ENCODE measurements at places on chromosomes 1 and 21. TPM values are rescaled to one million over a fixed set of nuclear protein-coding genes. Genes with fewer than 3 reads are reported as not detected.
A peak's percentile ranks its signal among the peaks of the same experiment; 100 is the strongest.

DNA sequence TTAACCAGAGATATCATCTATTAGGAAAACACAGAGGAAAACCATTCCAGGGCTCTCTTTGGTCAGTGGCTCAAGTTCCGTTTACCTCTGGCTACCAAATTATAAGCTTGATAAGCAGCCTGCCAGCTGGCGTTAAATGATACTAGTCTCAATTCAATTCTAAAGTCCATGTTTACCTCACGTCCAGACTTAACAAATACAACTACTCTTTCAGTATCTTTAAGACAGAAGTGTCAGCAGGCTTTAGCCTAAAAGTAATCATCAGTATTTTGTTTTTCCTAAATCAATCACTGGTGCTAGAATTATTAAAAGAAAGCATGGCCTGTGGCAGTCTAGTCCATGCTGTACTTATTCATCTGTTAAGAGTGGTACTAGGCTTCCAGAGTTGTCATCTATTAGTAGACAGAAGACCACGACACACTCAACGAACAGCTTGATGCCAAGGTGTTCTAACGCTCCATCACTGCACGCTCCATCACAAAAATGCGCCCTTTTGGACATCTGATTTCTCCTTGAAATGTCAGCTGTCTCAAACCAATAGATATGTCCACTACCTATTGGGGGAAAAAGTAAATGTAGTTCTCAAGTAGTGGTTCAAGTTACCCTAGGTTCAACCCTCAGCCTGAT is 1.5 kb downstream of the IVNS1ABP start:
- H3K4me3 ChIP-seq, result peak overlapping the region; percentile 92
- peaks cover 57% of the 10 kb centered on the region for H3K36me3 ChIP-seq
- H3K27me3 ChIP-seq, result no peaks in the 10 kb centered on the region
- H3K27ac ChIP-seq, result peak overlapping the region; percentile 98

- peaks cover 16% of the 10 kb centered on the region for H3K27me3 ChIP-seq
- no peak overlapping the region for H3K27ac ChIP-seq
- DNase-seq, result no peak
Observed at GRCh38 chr1:115545791-115546733, 95.7 kb upstream of the VANGL1 start.

SPRR2A gene
- not detected for total RNA-seq

GRCh38 chr1:225146478-225146877 is 217.0 kb downstream of the DNAH14 start:
- H3K36me3 ChIP-seq, result peaks cover 4% of the 10 kb centered on the region
- no peak for DNase-seq
- H3K4me3 ChIP-seq, result no peak overlapping the region
- no peak overlapping the region for H3K27ac ChIP-seq

DNA sequence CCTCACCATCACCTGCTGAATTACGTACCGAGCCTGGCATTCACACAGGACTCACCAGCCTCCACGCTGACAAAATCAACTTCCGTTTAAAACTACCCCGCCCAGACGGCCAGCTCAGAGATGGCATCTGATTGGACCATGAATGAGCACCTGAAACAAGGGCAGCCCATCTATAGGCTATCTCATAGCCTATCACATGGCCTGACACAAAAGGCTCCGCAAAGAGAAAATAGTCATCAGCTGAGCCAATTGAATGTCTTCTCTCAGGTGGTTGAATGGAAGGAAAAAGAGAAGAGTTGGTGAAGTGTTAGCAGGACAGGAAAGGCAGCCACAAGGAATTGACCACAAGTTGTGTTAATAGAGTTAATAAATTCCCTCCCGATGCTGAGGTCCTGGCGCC is 50.6 kb upstream of the ZC3H12A start:
- no peak for DNase-seq
- H3K27ac ChIP-seq, result no peak overlapping the region
- no peaks in the 10 kb centered on the region for H3K36me3 ChIP-seq
- H3K4me1 ChIP-seq, result peaks cover 3% of the 10 kb centered on the region
- H3K27me3 ChIP-seq, result peaks cover 19% of the 10 kb centered on the region

DNA sequence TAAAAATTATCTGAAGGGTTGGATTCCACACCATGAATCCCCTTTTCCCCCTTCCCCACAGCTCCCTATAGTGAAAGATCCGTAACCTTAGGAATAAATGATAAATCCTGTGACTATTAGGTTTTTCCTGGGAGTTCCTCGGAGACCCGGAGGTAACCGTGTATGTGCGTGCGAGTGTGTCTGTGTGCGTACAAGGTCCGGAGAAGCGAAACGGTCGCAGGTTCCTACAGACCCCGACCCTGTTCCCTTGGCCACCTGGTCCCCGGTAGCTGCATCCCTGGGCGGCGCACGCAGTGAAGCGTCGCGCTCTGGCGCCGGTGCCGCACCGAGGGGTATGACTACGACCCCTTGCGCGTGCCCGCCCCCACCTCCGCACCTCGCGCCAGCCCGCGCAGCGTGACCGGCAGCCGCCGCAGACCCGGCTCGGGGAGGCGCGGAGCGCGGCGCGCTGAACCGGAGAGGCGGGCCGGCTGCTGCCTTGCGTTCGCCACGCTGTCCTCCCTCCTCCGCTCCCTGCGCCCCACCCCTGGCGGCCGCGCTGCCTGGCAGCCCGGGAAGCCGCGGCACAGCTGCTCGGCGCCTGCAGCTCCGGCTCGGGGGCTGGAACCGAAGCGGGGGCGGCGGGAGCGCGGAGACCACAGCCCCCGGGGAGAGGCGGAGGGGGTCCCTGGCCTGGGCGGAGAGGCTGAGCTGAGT is at the start of gene AK5:
AK5 (plus strand) TSS at position 529 of the 696 bp plus-strand sequence. CDS start 295 bp downstream, outside the sequence.
- no peaks in the 10 kb centered on the region for H3K36me3 ChIP-seq
- DNase-seq, result no peak
- peaks cover 8% of the 10 kb centered on the region for H3K27me3 ChIP-seq
- H3K4me3 ChIP-seq, result peak within 1 kb of the TSS; percentile 59
- H3K4me1 ChIP-seq, result peaks cover 27% of the 10 kb centered on the region
- H3K27ac ChIP-seq, result no peak within 1 kb of the TSS

DPT gene
- total RNA-seq, result not detected

- H3K36me3 ChIP-seq, result peaks cover 19% of the 10 kb centered on the region
- DNase-seq, result no peak
- no peaks in the 10 kb centered on the region for H3K27me3 ChIP-seq
- peak overlapping the region; percentile 30 for H3K27ac ChIP-seq
Observed at GRCh38 chr1:43975249-43975961, 645 bp downstream of the ATP6V0B start.

DNA sequence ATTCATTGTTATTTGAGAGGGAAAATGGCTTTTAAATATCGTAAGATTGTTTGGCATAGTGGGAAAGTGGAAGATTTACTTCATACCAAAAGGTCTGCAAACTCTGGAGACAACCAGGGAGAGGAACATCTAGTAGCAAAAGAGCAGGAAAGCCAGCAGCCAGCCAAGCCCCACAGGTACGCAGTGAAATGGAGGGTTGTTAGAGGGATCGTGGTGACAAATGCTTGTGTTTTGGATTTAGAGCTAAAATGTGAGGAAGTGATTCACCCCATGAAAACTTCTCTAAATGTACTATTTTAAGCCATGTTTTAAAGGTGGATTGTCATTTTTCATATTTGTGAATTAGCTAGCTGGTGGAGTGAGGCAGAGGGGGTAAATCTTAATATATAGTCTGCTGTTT is 69.3 kb downstream of the RPS6KC1 start:
- H3K4me1 ChIP-seq, result peaks cover 5% of the 10 kb centered on the region
- no peaks in the 10 kb centered on the region for H3K27me3 ChIP-seq
- no peak overlapping the region for H3K27ac ChIP-seq
- H3K36me3 ChIP-seq, result no peaks in the 10 kb centered on the region
- no peak for DNase-seq

NEK2 gene
- total RNA-seq, result 25.2 TPM

DNA sequence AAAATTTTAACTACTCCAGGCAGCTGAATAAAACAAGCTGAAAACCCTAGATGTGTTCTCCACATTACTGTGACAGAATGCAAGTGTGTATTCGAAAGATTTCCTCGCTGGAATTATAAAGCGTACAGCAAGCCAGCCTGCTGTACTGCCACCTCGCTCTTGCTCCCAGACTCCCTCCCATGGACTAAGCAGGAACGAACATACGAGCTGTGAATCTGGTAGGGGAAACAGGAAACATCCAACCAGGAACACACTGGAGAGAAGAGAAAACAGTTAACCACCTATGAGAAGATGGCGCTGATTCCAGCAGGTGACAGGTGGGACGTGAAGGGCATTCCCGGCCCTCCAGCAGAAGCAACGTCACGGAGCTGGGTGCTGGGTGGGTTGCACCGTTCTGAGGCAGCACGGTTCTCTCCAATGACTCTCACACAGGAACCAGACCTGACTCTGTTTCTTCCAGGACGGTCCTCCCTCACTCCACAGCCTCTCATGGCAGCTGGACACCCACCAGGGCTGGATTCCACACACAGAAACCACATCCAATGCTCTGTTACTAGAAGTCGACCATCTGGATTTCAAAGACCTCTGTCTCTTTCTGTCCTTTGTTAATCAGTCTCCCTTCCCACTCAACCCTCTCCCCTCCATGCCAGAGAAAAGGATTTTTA is 219.2 kb downstream of the RERE start:
- no peak for DNase-seq
- no peaks in the 10 kb centered on the region for H3K36me3 ChIP-seq
- H3K4me1 ChIP-seq, result peaks cover 27% of the 10 kb centered on the region
- H3K27ac ChIP-seq, result no peak overlapping the region
- no peak overlapping the region for H3K4me3 ChIP-seq

C1QC gene
- total RNA-seq, result not detected

GRCh38 chr1:245480393-245481120 is 325.8 kb downstream of the KIF26B start:
- DNase-seq, result no peak
- no peak overlapping the region for H3K4me3 ChIP-seq
- peaks cover 13% of the 10 kb centered on the region for H3K27me3 ChIP-seq
- no peaks in the 10 kb centered on the region for H3K4me1 ChIP-seq

- no peak overlapping the region for H3K4me3 ChIP-seq
- peaks cover 27% of the 10 kb centered on the region for H3K36me3 ChIP-seq
- H3K4me1 ChIP-seq, result peaks cover 15% of the 10 kb centered on the region
- no peak for DNase-seq
Observed at GRCh38 chr1:17409391-17409811, 30.1 kb downstream of the RCC2 start.

GRCh38 chr1:158002631-158003405 is 9.4 kb downstream of the KIRREL1 start:
- peaks cover 3% of the 10 kb centered on the region for H3K27me3 ChIP-seq
- no peaks in the 10 kb centered on the region for H3K4me1 ChIP-seq
- DNase-seq, result no peak
- no peaks in the 10 kb centered on the region for H3K36me3 ChIP-seq
- H3K4me3 ChIP-seq, result no peak overlapping the region
- H3K27ac ChIP-seq, result no peak overlapping the region

CFAP45 gene
- total RNA-seq, result 3.0 TPM

SAMSN1 gene
- 158 TPM for total RNA-seq

CLIC6 gene
- total RNA-seq, result 0.50 TPM

DNA sequence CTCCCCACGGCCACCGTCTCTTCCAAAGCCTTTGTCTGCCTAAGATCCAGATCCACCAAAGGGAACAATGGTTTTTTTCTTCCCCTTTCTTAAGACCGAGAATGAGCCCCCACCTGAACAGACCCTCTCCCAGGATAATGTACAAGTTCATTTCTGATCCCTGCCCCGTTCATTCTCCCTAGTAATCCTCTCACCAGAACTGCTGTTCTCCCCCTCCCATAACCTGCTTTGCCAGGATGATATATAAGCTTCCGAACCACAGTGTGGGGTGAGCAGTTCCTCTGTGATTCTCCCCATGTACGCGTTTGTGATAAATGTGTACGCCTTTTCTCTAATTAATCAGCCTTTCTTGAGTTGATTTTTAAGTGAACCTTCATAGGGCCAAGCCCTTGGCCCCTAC is 4.9 kb downstream of the RD3 start:
- H3K27me3 ChIP-seq, result peaks cover 2% of the 10 kb centered on the region
- DNase-seq, result no peak
- H3K36me3 ChIP-seq, result no peaks in the 10 kb centered on the region
- H3K4me3 ChIP-seq, result no peak overlapping the region
- H3K27ac ChIP-seq, result no peak overlapping the region

DNA sequence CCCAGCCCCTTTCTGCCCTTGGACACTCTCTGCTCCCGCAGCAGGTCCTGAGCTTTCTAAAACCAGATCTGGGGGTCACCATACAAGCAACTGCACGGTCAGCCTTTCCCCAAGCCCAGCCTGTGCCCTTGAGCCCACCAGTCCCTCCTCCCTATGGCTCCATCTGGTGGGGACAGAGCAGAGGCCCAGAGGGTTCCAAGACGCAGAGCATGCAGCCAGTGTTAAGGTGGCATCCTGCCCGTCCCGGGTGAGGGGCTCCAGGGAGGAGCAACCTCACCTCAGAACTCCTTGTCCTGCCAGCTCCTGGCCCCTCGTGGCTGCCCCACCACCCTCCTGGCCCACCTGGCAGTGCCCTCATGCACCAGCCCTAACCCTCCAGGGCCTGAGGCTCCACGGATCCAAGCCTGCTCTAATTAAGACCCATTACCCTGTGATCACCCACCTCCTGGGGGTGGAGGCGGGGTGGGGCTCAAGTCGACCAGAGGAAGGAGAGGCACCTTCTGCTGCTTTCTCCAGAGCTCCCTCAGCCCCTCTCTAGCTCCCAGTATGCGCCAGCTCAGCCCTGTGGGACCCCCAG is 8.5 kb downstream of the CHD5 start:
- peaks cover 2% of the 10 kb centered on the region for H3K27me3 ChIP-seq
- no peaks in the 10 kb centered on the region for H3K4me1 ChIP-seq
- H3K36me3 ChIP-seq, result no peaks in the 10 kb centered on the region
- no peak overlapping the region for H3K4me3 ChIP-seq
- H3K27ac ChIP-seq, result no peak overlapping the region
- no peak for DNase-seq

FNDC7 gene
- total RNA-seq, result 0.12 TPM

- no peaks in the 10 kb centered on the region for H3K36me3 ChIP-seq
- H3K27ac ChIP-seq, result no peak overlapping the region
- H3K4me1 ChIP-seq, result no peaks in the 10 kb centered on the region
- no peaks in the 10 kb centered on the region for H3K27me3 ChIP-seq
Observed at GRCh38 chr1:74003806-74004205, 194.2 kb downstream of the LRRIQ3 start.

DNA sequence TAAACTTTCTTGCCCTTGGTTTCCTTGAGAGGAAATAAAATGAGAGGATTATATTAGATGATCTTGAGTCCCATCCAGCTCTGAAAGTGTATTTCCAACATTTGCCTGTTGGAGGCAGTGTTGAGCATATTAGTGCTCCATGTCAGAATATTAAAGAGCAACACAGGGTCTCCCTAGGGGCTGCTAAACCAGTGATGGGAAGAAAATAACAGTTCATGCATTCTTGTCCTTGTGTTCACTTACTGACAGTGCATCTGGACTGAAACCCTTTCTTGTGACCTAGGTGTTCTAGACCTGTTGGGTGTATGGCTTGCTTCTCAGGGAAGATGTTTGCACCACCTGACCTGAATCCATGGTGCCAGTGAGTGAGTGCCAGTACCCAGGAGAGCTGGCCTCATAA is 124.7 kb upstream of the KIAA0040 start:
- H3K36me3 ChIP-seq, result no peaks in the 10 kb centered on the region
- no peak overlapping the region for H3K27ac ChIP-seq
- H3K4me3 ChIP-seq, result no peak overlapping the region
- peaks cover 5% of the 10 kb centered on the region for H3K4me1 ChIP-seq
- no peaks in the 10 kb centered on the region for H3K27me3 ChIP-seq
- DNase-seq, result no peak

FAM72D gene
- total RNA-seq, result 10.1 TPM

ELAVL4 gene
- total RNA-seq, result not detected

GRCh38 chr1:17912491-17912890 is 157.4 kb downstream of the ACTL8 start:
- H3K27me3 ChIP-seq, result peaks cover 58% of the 10 kb centered on the region
- H3K4me3 ChIP-seq, result no peak overlapping the region
- no peak overlapping the region for H3K27ac ChIP-seq
- H3K36me3 ChIP-seq, result no peaks in the 10 kb centered on the region

GRCh38 chr1:12616709-12617373 is 1.2 kb downstream of the DHRS3 start:
- DNase-seq, result no peak
- H3K4me3 ChIP-seq, result peak overlapping the region; percentile 89
- H3K27me3 ChIP-seq, result no peaks in the 10 kb centered on the region
- peaks cover 11% of the 10 kb centered on the region for H3K36me3 ChIP-seq
- H3K4me1 ChIP-seq, result peaks cover 75% of the 10 kb centered on the region
- H3K27ac ChIP-seq, result peak overlapping the region; percentile 82

IGSF3 gene
- total RNA-seq, result 0.24 TPM

ELAPOR1 gene
- 1.4 TPM for total RNA-seq
